T-helper 1 cell (primary cell): ENCODE measurements at places on chromosomes 2 and 18.

GRCh38 chr2:204373942-204374341 lies 171.3 kb upstream of the PARD3B start:
- DNase-seq = no peak

- DNase-seq = no peak
Measured at GRCh38 chr2:224410946-224411561, 9.1 kb upstream of the FAM124B start.

DNA sequence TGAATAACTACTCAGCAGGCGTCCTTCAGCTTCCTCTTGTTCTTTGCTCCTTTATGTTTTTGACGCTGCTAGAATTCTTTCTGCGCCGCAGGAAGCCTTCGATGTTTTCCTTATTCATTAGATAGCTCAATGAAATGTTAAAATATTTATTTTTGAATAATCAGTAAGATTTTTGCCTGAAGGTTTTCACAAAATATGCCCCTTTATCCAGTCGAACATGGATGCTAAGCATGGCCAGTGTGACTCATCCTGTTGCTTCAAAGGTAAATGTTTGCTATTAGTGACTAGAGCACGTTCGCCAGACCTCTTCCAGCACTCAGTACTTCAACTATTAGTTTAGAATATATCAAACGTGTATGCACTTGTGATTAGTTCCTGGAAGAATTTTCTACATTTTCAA lies 7.6 kb upstream of the MEIS1 start:
- no peak for DNase-seq

DNA sequence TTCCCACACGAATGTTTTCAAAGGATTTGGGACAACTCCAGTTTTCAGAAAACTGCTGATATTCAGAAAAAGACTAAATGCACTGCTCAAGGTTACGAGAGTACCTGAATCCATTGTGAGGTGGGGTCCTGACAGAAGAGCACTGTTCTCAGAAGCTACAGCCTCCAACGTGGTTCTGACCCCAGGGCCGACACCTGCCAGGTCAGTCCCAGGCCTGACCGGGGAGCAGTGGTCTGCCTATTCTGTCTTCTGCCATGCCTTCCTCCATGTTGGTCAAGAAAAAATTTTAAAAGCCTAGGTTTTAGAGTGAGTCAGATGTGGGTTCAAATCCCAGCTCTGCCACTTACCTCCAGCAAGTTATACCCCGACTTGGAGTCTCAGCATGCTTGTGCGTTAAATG lies 212.3 kb downstream of the BCL11A start:
- no peak for DNase-seq

- DNase-seq = no peak
Measured at GRCh38 chr18:3706279-3707097, 256.5 kb downstream of the TGIF1 start.

GRCh38 chr2:23301136-23301535 lies 83.8 kb upstream of the KLHL29 start:
- DNase-seq = no peak

DNA sequence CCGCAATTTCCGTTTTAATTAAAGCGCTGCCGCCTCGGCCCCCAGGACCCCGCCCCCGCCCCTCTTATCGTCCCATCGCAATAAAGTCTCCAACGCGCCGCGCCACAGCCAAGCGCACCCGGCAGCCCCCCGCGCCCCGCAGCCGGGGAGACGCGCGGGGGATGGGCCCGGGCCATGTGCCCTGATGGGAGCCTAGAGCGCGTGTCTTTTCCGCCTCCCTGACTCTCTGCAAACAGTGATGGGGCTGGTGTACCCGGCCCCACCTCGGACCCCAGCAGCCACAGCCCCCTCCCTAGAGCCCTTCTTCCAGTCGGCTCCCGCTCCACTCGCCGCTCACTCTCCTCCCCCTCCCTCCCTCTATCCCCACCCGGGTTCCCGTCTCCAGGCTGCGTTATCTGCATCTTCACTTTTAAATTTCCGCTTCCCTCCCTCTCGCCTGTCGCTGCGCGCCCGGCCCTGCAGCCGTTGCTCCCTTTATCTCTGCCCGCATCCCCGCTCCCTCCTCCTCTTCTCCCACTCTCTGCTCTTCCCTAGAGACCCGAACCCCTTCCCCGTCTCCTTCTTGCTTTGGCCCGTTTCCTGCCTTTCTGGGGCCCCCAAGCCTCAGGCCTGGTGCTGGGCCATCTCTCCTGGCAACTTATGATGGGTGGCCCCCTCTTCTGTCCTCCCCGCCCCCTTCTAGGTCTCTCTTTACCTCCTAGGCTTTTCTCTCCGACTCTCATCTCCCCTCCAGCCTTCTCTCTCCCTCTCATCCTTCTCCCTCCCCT lies 524 bp upstream of the FEV start:
- DNase-seq = no peak

DNA sequence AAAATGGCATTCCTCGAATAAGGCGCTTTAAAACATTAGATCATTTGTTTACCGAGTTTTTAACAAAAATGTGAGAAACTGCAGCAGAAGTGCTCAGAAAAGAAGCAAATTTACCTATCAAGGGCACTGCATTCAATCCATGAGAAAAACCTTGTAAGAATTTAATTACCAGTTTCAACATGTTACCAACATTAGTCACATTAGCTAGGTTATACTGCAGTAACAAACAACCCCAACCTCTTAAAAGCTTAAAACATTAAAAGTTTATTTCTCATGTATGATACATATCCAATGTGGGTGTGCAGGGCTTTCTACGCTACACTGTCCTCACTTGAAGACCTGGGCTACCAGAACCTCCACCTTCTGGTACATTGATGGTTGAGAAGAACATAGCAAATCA lies 68.1 kb upstream of the CCBE1 start:
- no peak for DNase-seq

- no peak for DNase-seq
Measured at GRCh38 chr2:60544062-60544461, 9.4 kb downstream of the BCL11A start.

DNA sequence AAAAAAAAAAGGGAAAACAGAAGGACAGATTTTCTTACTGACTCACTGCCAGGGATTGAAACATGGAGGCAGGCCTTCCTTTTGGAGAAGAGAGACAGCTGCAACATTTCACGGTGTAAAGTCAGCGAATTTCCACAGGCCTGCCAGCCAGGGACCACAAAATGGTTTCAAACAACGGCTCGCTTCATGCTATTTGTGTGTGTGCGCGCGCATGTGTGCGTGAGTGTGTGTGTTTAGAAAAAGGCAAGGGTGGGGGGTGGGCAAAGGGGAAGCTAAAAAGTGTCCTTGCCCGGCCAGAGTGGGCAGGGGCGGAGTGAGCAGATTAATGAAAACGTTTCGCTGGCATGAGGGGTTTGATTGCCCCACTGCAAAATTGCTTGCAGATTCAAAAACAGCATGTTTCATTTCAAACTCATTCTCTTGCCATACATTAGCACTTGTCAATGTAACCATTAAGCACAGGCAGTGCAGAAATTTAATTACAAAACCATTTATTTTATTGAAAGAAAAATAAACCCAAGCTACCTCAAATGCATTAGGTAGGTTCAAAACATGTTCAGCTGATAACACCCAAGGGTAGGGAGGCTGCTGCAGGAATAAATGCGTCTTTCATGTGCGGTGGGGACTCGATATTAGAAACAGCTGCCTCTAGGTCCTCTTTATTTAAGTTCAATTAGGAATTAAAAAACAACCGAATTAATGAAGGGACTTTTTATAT lies 182.1 kb upstream of the SIX2 start:
- DNase-seq = no peak

- DNase-seq = no peak
Measured at GRCh38 chr18:23703057-23703986, 14.1 kb downstream of the LAMA3 start.

- DNase-seq = no peak
Measured at GRCh38 chr2:39718483-39718882, 52.8 kb downstream of the TMEM178A start.

- no peak for DNase-seq
Measured at GRCh38 chr2:75640621-75641121, 5.9 kb upstream of the MRPL19 start.
